ENCODE measurements at places on chromosomes 11 and 22. TPM values are rescaled to one million over a fixed set of nuclear protein-coding genes. Genes with fewer than 3 reads are reported as not detected.

Gene KCNK7
- 5.0 TPM for total RNA-seq

Gene PNPLA3
- total RNA-seq: 1.1 TPM

Gene CPT1B
- total RNA-seq: 40.8 TPM

Gene FOLR2
- total RNA-seq: 14.5 TPM

Gene MMP12
- total RNA-seq: not detected

Gene VPREB3
- total RNA-seq: 1.1 TPM

Gene MAJIN
- total RNA-seq: not detected

Gene TEX12
- total RNA-seq: 0.41 TPM

All from dorsolateral prefrontal cortex (tissue), 122 donors.